ENCODE measurements at places on chromosomes 7 and 10.

DNA sequence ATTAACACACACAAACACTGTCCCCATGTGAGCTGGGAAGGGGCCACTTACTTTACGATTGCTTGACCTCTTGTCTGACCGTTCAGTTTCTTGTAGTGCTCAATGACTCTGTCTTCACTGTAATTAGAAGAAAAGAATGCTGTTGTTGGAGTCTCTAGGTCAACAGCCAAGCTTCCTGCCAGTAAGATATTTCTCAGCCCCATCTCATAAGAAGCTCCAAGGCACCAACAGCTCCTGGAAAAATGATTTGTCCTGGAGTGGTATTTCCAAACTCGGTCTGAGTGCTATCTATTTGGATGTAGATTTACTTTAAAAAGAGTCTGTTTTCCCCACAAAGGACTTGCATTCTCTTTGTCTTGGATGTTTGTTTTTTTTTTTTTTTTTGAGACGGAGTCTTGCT lies 153.7 kb downstream of the PRPF18 start:
- no peak for DNase-seq

DNA sequence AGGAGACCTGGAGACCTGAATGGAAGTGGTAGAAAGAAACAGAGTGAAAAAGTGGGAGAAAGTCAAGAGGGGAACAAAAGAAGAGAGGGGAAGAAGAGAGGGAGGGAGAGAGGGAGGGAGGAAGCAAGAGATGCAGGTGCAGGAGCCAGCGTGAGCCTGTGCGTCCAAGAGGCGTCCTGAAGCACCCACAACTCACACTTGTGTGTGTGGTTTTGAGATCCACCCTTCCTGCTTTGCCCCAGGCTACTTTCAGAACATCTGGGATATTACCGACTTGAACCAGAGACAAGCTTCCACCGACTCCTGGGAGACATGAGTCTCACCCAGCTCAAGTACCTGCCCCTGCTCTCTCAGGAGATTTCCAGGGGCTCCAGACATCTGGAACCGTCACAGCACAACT lies 9.8 kb downstream of the AFAP1L2 start:
- DNase-seq = no peak

DNA sequence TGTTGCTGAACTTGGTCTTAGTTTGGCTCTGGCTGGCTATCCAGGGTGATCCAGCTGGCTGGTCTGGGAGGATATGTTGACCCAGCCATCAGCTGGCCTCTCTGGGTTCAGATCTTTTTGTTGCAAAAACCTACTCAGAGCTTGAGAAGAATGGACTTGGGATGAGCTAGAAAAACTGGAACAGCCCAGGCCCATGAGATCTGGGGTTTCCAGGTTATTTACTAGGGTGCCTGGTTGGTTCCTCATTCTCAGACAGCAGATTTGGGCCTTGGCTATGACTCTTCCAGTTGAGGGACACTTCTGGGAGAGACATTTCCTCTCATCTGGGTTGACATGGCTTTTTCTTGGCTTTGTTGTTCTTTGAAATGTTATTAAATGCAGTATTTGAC lies 116.6 kb downstream of the ADCY1 start:
- DNase-seq = no peak

DNA sequence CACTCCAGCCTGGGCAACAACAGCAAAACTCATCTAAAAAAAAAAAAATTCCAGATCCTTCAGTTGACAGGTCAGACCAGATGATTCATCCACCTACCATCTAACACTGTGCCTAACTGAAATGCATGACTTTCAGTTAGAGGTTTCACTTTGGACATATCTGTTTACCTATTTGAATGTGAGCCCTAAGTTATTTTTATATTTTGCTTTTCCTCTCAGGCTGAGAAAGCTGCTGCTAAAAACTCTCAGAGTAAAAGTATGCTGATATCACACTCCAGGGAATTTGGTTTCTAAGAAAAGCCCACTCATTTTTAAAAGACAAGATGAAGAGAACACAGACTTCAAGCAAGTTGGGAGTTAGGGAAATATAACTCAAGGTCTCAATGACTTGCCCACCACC lies 126.0 kb downstream of the SGMS1 start:
- no peak for DNase-seq

- no peak for DNase-seq
Measured at GRCh38 chr10:121059351-121059750, 208.2 kb downstream of the WDR11 start.

Data from cortex of kidney (tissue), 1 donor.